ENCODE measurements at places on chromosomes 4 and X.

DNA sequence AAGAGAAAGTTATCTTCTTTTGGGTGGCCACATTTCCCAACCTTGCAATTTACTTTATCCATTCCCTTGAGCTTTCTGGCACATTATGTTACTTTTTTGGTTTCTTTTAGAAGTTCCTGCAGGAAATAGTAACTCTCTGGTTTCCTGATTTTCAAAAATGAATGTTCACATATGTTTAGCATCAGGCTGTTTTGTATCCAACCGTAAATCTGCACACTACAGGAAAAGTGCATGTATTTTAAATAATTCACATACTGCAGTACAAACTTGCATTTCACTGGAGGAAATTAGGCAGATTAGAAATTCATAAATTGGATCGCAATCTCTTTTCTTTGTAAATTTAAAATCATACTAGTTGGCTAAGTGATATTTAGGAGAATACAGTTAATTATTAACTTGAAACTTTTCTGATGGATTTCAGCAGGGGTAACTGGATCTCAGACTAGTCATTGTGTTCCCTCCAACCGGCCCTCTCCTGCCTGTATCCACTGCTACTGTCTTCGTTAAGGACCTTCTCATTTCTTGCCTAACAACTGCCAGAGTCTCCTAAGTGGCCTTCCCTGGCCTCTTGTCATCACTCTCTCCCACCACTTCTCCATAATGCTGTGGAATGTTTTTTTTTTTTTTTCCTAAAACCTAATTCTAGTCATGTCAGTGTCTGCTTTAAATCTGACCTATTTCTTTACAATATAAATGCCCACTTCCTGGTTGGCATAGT lies 137.2 kb downstream of the UNC5C start:
- DNase-seq, result no peak

GRCh38 chr4:23897564-23898109 lies 7.8 kb upstream of the PPARGC1A start:
- no peak for DNase-seq

DNA sequence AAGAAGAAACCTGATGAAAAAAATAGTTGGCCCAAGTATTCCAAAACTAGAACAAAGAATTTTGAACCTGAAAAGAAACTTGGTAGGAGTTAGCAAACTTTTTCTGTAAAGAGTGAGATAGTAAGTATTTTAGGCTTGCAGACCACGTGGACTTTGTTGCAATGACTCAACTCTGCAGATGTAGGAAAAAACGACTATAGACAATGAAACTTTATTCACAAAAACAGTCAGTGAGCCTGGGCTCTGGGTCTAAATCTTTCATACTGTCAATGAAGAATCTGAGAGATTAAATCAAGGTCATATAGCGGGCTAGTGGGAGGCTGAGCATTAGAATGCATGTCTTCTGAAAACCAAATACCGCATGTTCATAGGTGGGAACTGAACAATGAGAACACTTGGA lies 23.0 kb downstream of the SH3D19 start:
- DNase-seq, result no peak

DNA sequence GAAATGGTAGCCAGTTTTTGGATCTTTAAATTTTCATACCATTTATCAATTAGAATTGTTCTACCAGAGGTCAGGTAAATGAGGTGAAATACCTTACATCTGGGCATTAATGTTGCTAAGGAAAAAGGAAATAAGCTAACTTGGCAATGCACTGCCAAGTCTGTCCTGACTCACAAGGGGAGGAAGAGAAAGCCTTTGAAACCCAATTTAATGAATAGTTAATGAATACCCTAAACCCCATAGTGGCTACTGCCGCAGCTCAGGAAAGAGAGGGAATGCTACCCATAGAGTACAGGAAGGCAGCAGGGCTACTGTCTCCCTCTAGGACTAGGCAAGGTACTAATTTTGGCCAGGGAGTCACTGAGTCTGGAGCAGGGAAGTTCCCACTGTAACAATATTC lies 16.8 kb upstream of the DHX15 start:
- DNase-seq, result no peak

DNA sequence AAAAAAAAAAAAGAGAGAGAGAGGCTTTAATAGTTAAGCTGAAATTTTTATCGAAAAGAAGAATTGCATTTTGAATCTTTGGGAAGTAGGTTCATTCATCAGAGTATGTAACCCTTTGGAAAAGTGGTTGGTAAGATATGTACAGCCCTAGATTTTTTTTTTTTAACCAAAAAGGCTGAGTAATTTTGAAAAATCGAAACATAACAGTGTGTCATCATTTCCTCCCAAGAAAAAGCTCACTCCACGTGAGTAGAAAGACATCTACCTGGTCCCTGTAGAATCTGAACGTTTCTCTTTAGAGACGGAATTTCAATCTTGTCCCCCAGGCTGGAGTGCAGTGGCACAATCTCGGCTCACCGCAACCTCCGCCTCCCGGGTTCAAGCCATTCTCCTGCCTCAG lies 16.2 kb downstream of the SHOX start:
- no peak for DNase-seq

GRCh38 chr4:1873291-1873690 lies 2.1 kb downstream of the NSD2 start:
- DNase-seq, result no peak

DNA sequence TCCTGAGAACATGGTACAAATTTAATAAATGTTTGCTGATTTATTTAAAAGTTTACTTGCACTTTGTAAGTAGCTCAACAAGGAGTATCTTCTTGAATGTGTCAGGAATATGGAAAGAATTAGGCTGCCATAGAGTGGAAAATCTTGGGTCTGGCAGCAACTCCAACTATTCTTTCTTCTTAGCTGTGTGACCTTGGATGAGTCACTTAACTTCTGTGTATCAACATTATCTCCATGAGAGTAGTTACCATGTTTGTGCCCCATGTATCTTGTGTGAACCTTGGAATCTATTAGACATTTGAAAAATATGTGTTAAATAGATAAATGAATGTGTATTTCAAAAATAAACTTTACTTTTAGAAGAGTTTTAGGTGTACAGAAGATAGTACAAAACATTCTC lies 348.8 kb downstream of the GBA3 start:
- no peak for DNase-seq

- DNase-seq, result no peak
These were observed 144.9 kb downstream of the FHIP1A start for GRCh38 chr4:151553874-151554273.

GRCh38 chrX:22121161-22121560 lies 89.0 kb downstream of the PHEX start:
- DNase-seq, result no peak

DNA sequence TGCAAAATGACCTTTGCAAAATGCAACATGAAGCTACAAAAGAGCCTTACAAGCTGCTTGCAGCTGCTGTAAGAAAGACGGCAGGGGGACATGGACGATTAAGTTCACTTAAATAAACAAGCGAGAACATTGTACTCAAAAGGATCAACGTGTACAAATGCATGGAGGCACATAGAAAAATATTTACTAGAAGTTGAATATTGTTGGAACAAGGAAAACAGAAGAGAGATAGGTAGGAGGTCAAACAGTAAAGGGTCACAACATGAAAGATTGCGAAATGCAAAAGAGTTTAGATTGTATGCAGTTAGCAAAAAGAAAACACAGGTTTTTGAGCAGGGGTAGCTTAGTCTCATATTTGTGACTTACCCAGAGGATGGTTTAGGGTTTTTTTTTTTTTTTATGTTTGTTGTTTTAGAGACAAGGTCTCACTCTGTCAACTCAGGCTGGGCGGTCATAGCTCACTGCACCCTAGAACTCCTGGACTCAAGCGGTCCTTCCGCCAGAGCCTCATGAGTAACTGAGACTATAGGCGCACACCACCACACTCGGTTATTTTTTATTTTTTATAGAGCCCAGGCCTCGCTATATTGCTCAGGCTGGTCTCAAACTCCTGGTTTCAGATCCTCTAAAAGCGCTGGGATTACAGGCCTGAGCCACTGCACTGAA lies 1.4 kb upstream of the PHF8 start:
- DNase-seq, result no peak

DNA sequence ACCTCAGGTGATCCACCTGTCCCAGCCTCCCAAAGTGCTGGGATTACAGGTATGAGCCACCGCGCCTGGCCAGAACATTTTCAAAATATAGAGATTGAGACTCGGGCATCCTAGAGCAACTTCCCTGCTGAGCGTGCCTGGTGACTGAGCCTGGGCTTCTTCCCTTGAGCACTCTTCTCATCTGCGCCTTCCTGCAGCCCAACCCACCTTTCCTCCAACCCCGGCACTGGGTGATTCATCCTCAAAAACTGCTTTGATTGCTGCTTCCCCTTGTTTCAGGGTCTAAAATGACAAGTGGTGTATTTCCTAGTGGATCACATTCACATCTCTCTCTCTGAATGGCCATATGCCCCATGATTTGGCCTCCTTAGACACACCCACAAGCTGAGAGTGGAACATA lies 37.8 kb downstream of the PHKA2 start:
- no peak for DNase-seq

GRCh38 chr4:180054291-180054690 lies 2188.9 kb upstream of the TENM3 start:
- DNase-seq, result no peak
